ENCODE measurements at places on chromosomes 2 and 18.

GRCh38 chr18:39966275-39966674 lies 1988.8 kb upstream of the PIK3C3 start:
- no peak for DNase-seq

- DNase-seq = no peak
Observed at GRCh38 chr18:40576507-40577115, 1378.4 kb upstream of the PIK3C3 start.

DNA sequence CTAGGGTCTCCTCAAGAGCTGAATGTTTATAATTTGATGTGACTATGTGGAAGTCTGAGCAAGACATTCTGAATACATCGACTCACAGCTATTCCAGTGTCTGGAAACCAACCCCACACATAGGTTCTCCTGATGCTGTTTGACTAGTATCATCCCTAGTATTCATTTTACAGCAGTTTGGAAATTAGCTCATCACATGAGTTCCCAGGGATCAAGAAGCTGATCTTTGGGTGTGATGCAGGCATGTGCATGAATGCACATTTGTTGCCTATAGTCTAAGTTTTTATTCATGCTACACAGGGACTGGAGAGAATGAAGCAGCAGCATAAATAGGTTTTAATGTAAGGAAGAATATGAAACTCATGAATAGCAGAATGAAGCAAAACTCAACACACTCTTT lies 284.3 kb upstream of the SPRED2 start:
- DNase-seq = no peak

DNA sequence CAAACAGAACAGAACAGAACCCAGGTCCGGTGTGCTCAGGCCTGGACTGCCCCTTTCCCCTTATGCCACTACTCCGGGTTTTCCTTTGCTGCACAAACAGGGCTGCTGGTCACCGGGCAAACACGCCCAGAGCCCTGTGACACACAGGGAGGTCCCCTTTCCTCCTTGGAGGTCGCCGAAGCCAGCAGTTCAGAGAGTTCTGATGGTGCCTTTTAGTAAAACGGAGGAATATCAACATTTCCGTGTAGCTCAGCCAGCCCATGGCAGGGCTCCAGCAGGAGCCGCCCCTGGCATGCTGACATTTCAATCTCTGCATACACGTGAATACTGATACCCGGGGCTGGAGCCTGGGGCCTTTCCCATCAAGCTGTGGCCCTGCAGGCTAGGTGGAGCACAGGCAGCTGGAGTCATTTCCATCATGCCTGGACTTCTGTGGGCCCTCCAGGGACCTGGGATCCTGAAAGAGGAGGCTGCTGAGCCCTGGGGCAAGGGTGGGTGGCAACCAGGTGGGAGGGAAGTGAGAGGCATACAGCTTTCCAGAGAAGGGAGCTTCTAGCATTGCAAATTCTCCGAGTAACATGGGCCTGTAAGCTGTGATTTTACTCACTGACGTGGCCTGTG lies 91.4 kb upstream of the PXDN start:
- DNase-seq = no peak

GRCh38 chr2:36404318-36404717 lies 48.7 kb downstream of the CRIM1 start:
- no peak for DNase-seq

- no peak for DNase-seq
Observed at GRCh38 chr18:75124991-75125381, 84.0 kb downstream of the PTGR3 start.

DNA sequence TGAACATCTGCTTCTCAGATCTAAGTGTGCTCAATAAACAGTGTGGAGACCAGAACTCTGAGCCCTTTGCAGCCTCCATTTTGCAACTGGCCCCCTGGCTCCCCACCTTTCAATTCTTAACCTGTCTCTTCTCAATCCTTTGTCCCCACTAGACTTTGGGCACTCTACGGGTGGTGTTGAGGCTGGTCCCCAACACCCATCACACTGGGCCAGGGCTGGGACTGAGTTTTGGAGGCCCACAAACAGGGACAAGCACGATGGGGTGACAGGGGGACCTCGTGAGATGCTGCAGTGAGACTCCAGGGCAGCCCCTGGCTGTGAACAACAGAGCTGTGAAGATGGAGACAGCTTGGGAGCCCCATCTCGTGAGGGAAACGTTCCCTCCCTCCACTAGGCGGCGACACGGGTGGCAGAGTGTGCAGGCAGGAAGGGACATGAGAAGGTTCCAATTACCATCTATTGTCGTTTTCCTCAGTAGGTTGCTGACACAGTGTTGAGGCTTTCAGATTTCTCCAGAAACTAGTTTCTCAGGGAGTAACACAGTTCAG lies 1.2 kb downstream of the ANKMY1 start:
- peak; percentile 73 for DNase-seq

DNA sequence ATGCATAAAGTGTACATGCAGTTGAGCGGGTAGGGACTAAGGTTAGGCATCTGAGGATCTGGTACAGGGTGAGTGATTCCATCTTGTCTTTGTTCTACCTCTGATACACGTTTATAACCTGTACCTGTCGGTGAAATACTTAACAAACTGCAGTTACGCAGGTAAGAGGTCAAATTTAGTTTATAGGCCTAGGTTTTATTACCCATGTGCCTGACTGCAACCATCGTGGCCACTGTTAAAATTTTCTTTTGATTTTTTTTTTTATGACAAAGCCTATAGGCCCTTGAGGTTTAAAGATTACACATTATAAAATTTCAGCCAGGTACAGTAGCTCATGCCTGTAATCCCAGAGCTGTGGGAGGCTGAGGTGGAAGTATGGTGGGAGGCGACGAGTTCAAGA lies 15.4 kb upstream of the HNMT start:
- DNase-seq = no peak

DNA sequence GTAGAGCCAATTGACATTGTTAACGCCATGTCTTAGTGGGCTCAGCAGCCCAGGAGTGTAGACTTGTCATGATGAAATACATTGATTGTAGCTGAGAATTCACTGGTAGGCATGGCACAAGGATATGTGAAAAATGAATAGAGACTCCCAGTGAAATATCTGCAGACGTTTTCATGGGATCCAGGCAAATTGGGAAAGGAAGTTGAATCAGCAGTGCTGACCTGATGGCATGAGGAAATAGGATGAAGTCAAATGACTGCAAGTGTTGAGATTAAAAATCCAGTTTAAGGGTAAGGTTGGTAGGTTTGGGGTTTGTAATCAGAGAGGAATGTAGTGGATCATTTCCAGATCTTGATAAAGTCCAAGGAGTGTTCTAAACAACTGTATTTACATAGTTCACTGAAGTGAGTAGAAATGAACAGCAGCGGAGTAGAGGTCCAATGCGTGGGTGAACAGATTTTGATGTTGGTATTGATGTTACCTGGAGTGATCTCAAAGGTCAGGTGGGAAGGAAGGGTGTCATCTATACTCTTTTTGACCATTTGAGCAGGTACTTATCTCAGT lies 24.6 kb downstream of the INSIG2 start:
- DNase-seq = no peak

- DNase-seq = no peak
Observed at GRCh38 chr2:190308031-190308430, 11.6 kb downstream of the HIBCH start.

- peak; percentile 52 for DNase-seq
Observed at GRCh38 chr2:225040856-225041206, 1.4 kb downstream of the DOCK10 start.

GRCh38 chr18:34329840-34330239 lies 105.1 kb upstream of the NOL4 start:
- DNase-seq = no peak

DNA sequence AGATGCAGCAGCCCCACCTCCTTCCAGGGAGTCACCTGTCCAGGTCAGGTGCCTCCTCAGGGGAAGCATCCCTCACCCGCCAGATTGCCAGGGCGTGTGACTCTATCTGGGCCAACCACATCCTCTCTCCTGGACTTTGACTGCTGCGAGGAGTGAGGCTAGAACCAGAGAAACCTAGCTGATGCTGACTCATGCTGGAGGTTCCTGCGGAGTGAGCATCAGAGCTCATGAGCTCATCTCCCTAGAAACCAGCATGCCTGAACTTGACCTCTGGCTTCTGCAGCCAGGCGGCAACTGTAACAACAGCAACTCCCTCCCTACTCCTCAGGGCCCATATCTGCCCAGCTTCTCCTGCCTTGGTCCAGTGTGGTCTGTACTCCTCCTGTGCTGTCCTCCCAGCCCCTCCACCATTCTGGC lies 28.3 kb upstream of the NT5DC4 start:
- peak; percentile 89 for DNase-seq

- no peak for DNase-seq
Observed at GRCh38 chr2:216340280-216340631, 32.0 kb downstream of the MARCHF4 start.

- peak; percentile 43 for DNase-seq
Observed at GRCh38 chr18:47050468-47050867, 15.0 kb upstream of the ELOA2 start.

DNA sequence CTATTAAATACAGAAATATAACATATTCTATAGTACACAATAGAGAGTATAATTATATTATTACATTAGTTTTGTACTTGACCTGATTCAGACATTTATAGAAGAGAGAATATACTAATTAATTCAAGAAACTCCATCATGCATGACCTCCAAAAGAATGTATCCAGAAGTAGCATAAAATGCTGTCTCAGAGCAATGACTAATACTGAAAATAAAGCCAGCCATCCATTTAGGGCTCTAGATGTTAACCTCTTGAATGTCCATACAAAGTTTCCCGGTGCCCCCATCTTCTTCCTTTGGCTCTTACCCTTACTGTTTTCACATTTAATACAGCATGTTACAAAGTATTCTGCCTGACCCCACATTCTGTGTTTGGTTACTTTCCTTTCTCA lies 102.0 kb downstream of the ARHGAP15 start:
- DNase-seq = no peak

- no peak for DNase-seq
Observed at GRCh38 chr18:45539491-45539891, 75.8 kb upstream of the SLC14A2 start.

All from activated CD4-positive, alpha-beta T cell treated with anti-CD3 and anti-CD28 coated beads, Interleukin-2, Interleukin-4, amounts not matched to agents 100 ng/mL and 50 ng/mL, durations not matched to agents 16 hours and 8 hours (primary cell).